Lower lobe of right lung (tissue), 2 donors: ENCODE measurements at places on chromosomes 12 and 14.

- no peak for DNase-seq
These were observed 6.5 kb downstream of the SLC8B1 start for GRCh38 chr12:113328368-113328889.

DNA sequence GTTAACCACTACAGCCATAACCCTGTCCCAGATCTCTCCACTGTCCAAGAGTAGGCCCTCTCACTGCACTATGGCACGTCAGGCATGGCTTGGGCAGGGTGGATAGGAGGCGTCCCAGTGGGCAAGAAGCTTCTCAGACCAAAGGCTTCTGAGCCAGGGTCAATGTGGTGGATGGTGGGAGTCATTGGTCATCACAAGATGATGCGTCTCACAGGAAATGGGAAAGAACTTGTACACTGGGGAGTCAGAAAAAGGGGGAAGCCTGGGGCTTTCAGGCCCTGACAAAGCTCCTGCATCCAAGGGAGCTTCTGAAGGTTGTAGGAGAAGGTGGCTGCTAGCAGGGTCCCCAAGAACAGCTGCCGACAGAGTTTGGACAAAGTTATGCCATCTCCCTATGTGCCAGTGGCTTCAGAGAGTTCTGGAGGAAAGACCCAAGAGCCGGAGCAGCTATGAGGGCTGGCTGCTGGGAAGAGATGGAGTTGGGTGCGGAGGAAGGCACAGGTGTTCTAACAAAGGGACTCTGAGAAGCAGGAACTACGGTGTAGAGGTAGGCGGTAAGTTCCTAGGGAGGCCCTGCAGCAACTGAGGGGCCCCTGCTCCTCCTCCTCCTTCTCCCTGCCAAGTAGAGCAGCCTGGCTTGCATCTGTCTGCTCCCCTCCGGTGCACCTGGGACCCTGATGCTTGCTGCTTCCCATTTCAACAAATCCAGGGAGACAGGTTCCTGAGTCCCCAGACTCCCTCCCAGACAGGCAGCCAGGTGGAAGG, 81.1 kb downstream of the ARL6IP4 start:
- DNase-seq, result no peak

DNA sequence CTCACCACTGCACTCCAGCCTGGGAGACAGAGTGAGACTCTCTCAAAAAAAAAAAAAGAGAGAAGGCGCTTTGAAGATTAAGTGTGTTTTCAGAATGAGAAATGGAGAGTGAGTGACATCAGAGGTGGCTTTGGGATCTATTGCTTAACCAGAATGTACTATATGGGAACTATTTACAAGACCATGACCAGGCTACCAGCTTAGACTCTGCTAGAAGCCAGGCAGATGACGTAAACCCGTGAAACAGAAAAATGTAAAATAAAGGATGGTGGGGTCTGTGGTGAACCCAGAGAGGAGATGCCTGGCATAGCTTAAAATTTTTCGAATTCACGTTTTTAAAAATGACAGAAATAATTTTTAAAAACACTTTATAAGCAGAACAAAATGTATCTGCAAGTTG, 82.0 kb downstream of the IFT43 start:
- no peak for DNase-seq

DNA sequence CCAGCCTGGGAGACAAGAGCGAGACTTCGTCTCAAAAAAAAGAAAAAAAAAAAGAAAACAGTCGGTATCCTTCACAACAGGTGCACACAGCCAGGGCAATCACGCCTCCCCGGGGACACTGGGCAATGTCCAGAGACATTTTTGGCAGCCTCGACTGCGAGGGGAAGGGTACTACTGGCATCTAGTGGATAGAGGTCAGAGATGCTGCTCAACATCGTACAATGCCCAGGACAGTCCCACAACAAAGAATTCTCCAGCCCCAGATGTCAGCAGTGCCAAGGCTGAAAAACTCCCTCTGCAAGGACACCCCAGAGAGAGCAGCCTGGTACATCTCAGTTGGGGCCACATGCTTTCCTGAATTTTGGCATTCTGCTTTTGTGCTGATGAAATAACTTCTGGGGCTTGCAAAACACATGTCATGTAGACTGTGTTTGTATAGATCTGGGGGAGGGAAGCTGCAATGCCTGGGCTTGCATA, 21.5 kb downstream of the ALDH2 start:
- no peak for DNase-seq

- DNase-seq, result no peak
These were observed 2.2 kb downstream of the NPFF start for GRCh38 chr12:53505086-53505485.

- no peak for DNase-seq
These were observed 10.3 kb downstream of the TBPL2 start for GRCh38 chr14:55430024-55430690.

- no peak for DNase-seq
These were observed 249.6 kb upstream of the TBX3 start for GRCh38 chr12:114933428-114934160.

- DNase-seq, result no peak
These were observed 127.3 kb upstream of the HIF1A start for GRCh38 chr14:61567838-61568571.

- DNase-seq, result no peak
These were observed 1.5 kb downstream of the CAND1 start for GRCh38 chr12:67270622-67271021.

GRCh38 chr14:30417121-30417520, 141.8 kb upstream of the G2E3 start:
- no peak for DNase-seq

DNA sequence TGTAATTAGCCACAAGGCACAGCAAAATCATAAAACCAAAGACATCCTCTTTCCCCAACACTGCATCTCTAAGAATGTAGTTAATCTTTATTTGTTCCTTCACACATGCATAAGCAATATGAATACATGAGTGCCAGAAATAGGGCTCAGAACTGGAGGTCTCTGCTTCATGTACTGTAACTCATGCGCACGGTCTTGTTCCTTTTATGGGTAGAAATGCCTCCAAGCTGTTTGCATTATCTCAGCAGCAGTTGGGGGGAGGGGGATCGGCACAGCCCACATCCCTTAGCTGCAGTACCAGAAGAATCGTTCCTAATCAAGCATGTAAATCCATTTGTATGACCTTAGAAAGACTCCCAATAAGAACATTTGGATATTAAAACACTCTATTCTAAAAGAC, 20.0 kb downstream of the RHOJ start:
- DNase-seq, result no peak

GRCh38 chr14:69933623-69934275, 54.5 kb downstream of the SMOC1 start:
- DNase-seq, result no peak

DNA sequence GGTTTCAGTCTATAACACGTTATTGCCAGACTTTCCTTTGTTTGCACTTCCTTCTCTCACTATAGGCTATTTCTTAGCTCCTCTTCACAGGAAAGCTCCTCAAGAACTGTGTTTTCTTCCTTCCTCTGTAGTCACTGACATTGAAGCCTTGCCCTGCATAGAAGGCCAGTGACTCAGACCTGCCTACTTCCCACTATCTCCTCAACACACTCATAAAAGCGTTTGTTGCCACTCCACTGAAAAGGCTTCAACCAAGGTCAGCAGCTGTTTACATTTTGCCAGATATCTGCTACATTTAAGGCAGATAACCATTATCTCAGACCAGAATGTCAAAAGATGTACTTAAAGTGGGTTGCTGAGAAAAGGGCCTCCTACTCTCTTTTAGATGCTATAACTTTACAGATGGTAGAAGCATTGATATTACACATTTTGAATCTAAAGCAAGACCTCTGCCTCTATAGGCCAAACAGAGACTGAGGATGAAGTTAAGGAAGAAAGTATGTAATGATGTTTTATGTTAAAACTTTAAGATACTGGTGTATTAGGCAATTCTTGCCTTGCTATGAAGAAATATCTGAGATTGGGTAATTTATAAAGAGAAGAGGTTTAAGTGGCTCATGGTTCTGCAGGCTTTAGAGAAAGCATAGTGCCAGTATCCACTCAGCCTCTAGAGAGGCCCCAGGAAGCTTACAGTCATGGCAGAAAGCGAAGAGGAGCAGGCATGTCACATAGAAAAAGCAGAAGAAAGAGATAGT, 233.3 kb upstream of the FLRT2 start:
- no peak for DNase-seq

- DNase-seq, result no peak
These were observed 81.0 kb downstream of the TMX1 start for GRCh38 chr14:51321036-51321435.

DNA sequence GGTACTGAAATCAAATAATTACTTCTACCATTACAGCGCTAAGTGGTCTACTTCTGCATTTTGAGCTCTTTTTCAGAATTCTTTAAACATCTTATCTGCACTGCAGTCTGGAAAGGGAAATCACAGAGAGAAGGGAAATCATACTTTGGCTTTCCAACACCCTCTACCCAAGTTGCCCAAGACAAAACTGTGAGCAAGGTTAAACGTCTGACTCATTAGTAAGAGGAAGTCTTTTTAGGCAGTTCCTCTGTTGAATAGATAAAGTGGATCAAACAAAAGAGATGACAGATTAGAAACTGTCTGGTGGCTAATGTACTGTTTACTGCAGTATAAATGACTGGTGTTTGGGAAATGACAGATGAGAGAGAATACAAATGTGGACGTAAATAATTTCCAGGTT, 858.1 kb downstream of the NRXN3 start:
- no peak for DNase-seq

DNA sequence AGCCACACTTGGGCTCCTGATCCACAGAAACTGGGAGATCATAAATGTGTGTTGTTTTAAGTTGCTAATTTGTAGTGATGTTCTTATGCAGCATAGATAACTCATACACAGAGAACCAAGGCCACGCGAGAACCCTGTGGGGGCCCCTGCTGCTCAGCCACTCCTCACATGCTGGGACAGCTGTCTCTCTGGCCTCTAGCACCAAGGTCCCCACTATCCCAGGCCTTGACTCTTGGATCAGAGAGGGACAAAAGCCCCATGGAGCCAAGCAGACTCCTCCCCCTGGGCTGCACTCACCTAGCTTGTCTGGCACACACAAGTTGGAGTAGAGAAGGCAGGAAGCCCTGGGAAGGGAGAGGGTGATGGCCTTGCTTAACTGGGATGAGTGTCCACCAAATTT, 11.3 kb downstream of the PLD4 start:
- DNase-seq, result no peak

DNA sequence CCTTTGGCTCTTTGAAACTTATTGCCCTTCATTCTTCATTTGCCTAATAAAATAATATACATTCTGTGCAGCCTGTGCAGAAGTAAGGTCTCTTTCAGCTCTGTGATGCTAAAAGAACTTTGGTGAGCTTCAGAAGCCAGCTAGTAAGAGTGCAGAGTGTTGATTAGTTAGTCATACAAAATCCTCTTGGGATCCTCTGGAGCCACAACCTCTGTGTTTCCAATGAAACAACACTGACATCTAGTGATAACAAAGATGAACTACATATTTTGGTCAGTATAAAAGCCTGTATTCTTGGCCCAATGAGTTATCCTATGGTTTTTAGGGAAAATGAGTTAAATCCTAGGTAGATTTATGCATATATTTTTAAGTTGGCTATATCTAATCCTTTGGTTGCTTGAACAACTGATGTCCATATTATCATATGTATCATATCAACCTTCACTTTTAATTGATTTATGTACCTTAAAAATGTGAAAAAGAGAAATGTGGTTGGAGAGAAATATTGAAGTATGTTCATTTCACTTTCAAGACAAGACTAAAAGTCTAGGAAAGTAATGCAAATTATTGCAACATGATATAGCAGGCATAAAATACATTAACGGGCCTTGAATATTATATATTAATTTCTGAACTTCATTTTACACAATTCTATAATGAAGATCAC, 158.4 kb downstream of the KLHL28 start:
- no peak for DNase-seq

GRCh38 chr14:69010648-69011047, 31.5 kb upstream of the ACTN1 start:
- no peak for DNase-seq

GRCh38 chr12:6832125-6832524, 3.9 kb downstream of the P3H3 start:
- DNase-seq, result no peak

DNA sequence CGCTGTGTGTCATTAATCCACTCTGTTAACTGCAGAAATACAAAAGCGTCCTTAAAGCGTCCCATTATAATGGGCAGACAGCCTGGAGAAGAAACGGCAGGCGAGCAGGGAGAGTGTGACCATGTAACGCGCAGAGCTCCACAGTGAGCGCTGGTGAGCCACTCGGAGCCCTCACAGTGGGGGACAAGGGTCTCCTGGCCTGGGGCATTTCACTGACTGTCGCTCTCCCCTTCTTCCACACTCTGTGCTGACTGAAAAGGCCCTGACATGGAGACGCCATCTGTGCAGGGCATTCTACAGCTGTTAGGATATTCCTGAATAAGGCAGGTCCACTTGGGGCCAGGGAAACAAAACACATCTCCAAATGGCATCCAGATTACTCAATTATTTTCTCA, 24.2 kb downstream of the CCDC92 start:
- no peak for DNase-seq

DNA sequence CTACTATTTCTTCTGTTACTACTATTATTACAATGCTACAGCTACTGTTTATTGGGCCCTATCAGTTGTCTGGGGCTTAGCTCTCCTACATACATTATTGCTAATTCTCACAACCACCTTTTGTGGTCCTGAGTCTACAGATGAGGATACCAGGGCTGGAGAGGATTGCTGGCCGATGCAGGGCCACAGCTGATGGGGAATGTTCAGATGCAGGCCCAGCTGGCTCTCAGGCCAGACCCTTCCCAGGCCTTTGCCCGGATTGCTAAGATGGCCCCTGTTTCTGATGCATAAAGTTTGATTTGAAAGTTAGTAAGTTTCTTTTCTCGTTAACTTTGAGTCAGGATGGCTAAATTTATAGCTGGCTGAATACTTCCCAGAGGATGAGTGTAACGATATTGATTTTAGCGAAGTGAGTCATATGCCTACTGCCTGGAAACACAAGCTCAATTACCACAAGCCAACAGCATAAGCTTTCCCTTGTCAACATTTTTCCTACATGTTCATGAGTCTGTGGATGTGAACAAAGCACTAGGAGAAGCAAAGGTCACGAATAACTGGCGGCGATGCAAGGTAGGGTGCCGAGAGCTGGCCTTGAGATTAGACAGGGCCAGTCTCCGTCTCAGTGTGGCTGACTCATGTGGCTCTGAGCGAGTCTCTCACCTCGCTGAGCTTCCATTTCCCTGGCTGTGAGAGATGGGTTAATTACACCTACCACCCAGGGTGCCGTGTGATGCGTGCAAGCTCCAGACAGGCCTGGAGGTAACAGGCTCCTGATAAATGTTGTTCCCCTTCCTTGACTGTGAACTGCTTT, 111.0 kb downstream of the BEGAIN start:
- no peak for DNase-seq

- no peak for DNase-seq
These were observed 20.2 kb downstream of the TMX1 start for GRCh38 chr14:51260225-51260624.
